ENCODE measurements at places on chromosomes 13 and 19.
A peak's percentile ranks its signal among the peaks of the same experiment; 100 is the strongest.

DNA sequence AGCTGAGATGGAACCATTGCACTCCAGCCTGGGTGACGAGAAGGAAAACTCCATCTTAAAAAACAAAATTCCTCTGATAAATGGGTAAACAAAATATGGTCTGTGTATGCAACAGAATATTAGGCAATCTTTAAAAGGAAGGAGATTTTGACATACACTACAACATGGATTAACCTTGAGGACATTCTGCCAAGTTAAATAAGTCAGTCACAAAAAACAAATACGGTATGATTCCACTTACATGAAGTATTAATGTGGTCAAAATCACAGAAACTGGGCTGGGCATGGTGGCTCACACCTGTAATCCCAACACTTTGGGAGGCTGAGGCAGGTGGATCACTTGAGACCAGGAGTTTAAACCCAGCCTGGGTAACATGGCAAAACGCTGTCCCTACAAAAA lies 3.0 kb upstream of the ZNF444 start:
- DNase-seq, result no peak

DNA sequence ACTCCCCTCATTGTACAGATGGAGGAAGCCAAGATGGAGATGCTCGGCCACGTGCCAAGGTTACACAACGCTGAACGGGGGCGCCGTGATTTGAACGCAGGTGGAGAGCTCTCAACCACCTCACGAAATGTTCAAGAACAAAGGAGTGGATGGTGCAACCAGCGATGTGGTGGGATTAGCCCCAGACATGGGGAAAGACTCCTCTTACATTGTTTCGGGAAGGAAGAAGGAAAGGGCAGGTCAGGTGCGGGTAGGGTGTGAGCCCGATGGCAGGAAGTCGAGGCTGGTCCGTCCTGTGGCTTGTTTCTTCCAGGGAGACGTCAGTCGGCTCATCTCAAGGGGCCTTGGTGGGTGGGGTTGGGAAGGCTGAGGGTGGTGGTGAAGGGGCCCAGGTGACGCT lies 7.1 kb upstream of the KLK14 start:
- no peak for DNase-seq

GRCh38 chr19:17883627-17884410 lies 12.1 kb downstream of the SLC5A5 start:
- no peak for DNase-seq

GRCh38 chr19:4951656-4952055 lies 17.3 kb upstream of the KDM4B start:
- DNase-seq, result no peak

DNA sequence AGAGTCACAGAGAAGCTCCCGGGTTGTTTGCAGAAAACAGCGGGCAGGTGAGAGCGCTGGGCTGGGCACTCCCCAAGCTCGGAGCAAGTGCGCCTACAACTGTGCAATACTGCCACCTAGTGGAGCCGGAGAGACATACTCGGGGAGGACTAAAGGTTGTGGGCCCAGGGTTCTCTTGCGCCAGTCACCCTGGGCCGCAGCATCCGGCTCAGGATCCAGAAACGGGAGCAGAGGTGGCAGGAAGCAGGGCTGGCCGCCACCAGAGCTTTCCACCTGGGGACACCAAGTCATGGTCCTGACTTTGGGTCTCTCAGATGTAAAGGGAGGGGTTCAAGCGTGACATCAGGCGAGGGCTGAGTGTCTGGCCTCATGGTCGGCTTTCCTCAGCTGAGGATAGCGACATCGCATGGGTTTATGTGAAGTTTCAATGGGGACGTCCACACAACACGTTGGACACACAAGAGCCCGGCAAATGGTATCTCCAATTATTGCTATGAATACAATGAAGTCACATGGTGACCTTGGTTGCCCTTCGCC lies 11.2 kb upstream of the KLK4 start:
- DNase-seq, result peak; percentile 49

DNA sequence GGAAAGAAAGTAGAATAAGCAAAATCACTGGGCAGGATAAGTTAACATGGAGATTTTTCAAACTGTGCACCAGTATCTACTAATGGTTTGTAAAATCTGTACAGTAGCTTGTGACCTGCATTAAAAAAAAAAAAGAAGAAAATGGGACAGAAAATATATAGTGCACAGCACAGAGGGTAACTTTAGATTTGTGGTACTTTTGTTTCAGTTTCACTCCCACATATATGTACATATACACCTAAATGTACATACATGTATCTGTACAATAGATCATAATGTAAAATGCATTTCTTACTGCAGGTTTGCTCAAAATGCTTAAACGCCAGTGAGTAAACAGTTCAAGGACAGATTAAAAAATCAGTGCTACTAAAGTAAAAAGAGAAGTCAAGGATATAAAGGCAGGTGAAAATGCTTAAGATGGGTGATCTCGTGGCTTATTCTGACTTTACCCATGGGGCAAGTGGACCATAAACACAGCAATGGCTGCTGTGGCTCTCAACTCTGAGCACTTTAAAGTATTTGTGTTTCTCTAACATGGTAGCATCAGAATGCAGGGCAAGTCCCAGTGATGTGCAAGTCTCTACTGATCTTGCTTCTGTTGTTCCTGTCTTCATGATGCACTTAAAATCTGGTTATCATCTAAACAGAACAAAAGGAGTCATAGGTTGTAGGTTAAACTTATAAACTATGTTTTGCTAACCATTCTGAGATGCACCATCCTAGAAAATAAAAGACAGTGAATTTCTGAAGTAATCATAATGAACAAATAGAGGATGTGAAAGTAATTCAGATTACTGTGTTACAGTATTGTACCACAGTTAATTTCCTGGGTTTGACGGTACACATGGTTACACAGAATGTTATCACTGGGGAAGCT lies 112.3 kb downstream of the MIPEP start:
- DNase-seq, result no peak

DNA sequence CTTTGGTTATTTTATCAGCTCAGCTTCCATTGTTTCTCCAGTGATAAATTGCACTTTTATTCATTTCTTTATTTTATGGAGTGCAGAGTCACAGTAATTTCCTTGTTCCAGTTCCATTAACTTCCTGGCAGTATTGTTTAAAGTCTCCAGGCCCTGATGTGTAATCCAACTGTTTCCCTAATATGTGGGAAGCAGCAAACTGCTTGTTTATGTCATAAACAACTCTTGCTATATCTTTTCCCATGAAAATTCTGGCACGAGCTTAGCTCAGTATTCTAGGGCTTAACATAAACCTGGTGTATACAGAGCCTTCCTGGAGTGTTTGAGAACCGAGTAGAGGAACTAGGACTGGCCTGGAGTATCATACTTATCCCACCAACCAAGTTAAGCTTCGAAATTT lies 83.5 kb upstream of the ARGLU1 start:
- DNase-seq, result no peak

DNA sequence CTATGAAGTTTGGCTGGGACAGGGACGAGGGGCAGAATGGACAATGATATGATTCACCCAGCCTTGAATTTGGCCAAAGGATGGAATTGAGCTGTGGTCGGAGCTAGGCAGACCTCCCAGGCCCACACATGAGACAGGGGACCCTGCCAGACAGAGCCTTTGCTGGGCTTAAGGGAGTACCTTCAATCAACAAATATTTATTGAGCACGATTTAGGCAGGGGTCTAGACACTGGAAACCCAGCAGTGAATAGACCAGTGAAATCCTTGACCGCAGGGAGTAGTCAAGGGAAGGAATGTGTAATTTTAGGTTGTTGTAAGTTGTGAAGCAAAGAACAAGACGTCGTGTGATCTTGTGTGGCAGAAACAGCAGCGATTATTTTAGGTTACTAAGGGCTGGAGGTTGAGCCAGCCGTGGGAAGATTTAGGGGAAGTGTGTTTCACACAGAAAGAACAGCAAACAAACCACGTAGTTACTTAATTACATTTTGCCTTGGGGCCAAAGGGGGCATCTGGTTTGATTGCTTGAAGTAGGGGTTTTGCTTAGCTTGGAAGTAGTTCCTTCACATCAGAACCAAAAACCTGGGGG lies 16.9 kb upstream of the AP1M2 start:
- DNase-seq, result no peak

DNA sequence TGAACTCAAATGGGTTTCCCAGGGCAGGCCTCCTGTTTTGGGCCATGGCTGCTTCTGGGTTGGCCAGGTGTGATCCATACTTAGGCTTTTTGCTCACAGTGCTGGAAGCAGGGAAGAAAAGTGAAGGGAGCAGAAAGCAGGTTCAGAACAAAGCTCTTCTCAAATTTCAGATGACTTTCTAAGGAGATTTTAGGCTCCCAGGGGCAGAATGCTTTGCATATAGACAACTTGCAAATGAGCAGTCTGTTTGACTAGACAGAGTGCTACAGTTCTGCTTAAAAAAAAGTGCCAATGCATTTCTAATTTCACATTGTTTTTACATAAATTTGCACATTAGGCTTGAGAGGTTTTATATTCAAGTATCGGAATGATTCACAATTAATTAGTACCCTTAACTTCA lies 2.6 kb upstream of the SLC10A2 start:
- DNase-seq, result no peak

DNA sequence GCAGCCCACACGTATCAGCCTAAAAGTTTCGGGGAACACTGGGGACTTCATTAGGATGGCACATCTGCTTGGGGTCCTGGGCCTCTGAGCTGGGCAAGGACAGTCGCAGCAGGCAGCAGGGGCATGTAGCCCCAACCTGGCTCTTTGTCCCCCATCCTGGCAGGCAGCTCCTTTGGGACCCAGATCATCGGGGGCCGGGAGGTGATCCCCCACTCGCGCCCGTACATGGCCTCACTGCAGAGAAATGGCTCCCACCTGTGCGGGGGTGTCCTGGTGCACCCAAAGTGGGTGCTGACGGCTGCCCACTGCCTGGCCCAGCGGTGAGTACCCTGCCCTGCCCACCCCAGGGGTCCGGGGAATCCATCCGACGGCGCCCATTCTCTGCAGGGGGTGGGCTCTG lies 3.3 kb downstream of the GZMM start:
- DNase-seq, result no peak

- no peak for DNase-seq
Observed at GRCh38 chr13:95349267-95349666, 48.0 kb upstream of the ABCC4 start.

- DNase-seq, result no peak
Observed at GRCh38 chr19:16262618-16263017, 62.0 kb upstream of the KLF2 start.

- no peak for DNase-seq
Observed at GRCh38 chr13:48118030-48118429, 23.1 kb upstream of the MED4 start.

- no peak for DNase-seq
Observed at GRCh38 chr19:13983213-13983889, 22.8 kb downstream of the RFX1 start.

DNA sequence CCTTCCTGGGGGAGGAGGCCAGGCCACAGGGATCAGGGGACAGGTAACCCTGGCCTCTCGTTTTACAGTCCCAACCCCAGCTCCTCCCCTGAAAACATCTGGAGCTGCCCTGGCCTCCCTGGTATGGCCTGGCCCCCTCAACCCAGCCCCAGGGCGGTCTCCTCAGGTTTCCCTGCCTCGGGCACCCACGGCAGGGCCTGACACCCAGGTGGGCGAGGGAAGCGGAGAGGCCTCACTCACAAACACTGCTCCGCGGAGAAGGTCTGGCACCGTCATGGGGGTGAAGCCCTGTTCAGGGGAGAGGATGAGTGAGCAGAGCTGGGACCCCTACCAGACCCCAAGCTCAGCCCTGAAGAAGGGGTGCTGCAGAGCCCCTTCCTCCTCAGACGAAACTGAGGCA lies 6.5 kb upstream of the CCER2 start:
- DNase-seq, result no peak

DNA sequence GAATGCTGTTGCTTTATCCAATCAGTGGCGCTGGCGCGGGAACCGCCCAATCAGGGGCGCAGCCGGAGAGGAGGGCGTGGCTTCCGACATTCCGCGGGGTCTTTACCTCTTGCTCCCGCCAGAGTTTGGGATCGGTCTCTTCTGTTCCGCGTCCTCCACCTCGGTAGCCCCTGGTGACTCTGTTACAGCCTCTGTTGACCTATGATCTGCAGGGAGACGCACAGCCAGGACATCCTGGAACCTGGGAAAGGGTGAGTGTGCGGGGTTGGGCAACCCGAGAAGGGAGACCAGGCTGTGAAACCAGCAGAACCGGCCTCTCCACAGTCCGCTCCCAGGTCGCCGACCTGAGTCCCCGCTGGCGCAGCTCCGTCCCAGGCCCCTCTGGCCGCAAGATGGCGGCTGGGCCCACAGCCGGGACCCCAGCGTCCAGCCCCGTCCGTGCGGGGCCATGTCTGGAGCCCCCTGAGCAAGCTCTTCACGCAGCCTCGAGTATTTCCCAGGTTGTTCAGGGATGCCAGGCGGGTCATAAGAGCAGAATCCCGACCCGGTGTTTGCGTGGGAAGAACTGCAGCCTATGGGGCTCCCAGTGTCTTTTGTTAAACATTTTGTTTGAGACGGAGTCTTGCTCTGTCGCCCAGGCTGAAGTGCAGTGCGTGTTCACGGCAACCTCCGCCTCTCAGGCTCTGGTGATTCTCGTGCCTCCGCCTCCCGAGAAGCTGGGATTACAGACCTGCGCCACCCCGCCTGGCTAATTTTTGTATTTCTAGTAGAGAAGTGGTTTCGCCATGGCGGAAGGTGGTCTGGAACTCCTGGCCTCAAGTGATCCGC lies 4.4 kb upstream of the ZNF681 start:
- DNase-seq, result peak; percentile 68

DNA sequence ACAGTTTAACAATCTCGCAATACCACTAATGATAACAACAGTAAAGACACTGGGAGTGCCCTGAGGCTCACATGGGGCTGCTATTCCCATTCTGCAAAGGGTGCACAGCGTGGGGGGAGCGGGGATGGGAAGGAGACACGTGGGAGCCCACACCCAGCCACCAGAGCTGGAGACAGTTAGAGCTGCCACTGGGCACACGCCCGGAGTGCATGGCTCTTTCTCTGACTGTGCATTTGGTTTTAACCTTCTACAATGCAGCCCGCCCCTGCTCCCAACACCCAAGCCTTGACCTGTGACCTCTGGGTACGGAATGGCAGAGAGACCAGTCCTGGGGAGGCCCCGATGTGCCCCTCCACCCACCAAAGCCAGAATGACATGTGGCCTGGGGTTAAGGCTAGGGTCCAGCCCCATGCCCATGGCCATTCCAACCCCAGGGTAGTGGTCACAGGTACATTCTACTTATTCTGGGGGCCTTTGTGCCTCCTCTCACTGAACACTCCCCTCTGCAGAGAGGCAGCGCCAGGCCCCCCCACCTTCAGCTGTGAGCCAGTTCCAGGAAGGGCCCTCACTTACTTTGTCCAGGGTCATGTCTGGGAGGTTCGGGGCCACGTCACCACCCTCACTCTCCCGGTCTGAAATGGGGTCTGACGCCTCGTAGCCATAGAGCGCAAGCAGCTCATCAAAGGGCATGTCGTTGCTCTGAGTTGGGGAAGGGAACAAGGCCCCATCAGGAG lies 17.1 kb downstream of the MIER2 start:
- no peak for DNase-seq

- no peak for DNase-seq
Observed at GRCh38 chr19:30367006-30367405, 5.2 kb upstream of the ZNF536 start.

All from stimulated activated CD4-positive, alpha-beta T cell treated with anti-CD3 and anti-CD28 coated beads, Interleukin-15, amount 100 ng/mL, for 1 hour (primary cell).